ENCODE measurements at places on chromosomes 3 and 15.

DNA sequence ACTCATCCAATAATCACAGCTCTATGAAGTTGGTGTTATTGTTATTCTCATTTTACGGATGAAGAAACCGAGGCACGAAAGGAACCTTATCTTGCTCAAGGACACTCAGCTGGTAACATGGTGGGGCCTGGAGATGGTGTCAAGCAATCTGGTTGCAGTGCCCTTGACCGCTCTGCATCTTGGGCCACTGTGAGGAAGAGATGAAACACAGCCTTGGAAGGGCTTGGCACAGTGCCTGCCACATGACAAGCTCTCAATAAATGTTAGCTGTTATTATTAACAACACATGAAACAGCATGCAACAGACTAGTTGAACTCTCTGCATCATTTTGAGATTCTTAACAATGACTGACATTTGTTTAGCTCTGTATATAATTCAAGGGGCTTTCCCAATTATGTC lies 10.1 kb upstream of the ITGA11 start:
- no peak for DNase-seq

- DNase-seq = no peak
These were observed 237.7 kb downstream of the SLCO3A1 start for GRCh38 chr15:92091155-92091734.

- no peak for DNase-seq
These were observed 1.0 kb downstream of the SPTBN5 start for GRCh38 chr15:41892621-41893421.

- DNase-seq = no peak
These were observed 143.4 kb downstream of the EBLN2 start for GRCh38 chr3:73204841-73205240.

GRCh38 chr3:168183774-168184173 lies 88.0 kb upstream of the GOLIM4 start:
- DNase-seq = no peak
